ENCODE measurements at places on chromosomes 7 and 10.

DNA sequence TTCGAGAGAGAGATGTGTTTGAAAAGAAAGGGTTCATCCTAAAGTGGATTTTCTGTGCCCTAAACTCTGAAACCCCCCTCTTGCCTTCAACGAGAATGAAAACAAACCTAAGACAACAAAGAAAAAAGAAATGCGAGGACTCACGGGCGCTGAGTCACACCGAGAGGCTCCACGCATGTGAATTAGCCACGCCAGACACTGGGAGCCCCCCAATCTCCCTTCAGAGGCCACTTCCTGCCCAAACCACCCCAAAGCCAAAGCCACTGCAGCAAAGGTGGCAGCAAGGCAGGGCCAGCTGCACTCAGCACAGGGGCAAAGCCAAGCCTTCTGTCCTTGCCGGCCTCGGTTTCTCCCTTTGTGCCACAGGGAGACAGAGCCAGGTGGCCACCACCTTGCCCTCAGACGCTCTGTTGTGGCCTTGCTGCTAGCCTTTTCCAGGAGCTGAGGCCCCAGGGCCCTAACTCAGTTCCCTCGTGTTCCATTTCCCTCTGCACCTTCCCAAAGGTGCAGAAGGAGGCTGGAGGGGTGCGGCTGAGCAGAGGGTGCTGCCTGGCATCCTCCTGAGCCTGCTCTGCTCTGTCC lies 93.3 kb downstream of the FAM53B start:
- DNase-seq = no peak

DNA sequence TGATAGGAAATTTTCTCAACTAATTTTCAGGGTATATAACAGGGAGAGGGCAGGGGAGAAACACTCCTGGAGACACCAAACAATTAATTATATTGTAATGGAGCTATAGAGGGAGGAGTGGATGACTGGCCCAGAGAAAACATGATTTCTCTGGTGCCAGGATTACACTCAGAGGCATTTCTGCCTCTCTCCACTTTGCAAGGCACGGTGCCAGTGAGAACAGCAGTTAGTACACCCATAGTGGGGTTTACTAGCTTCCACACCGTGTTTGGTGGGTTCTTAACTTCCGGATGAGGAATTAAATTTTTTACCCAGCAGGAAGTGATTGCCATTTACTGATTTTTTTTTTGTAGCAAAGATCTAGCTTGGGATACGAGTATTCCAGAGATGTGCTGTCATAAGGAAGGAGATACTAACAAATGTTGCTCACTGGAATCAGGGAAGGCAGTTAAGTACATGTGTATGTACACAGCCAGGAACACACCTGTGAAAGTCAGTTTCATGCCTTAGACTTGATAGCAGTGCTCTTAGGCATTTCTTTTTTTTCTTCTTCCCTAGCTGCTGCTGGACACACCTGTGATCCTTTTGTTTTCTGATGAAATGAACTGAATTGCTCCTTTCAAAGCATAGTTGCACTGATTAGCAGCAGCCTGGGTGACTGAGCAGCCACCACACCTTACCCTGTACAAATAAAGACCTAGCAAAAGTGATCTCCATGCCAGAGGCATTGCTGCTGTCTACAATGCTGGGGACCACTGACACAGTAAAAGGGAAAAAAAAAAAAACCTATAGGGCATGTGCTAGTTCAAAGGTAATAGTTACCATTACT lies 58.1 kb downstream of the POLL start:
- no peak for DNase-seq

DNA sequence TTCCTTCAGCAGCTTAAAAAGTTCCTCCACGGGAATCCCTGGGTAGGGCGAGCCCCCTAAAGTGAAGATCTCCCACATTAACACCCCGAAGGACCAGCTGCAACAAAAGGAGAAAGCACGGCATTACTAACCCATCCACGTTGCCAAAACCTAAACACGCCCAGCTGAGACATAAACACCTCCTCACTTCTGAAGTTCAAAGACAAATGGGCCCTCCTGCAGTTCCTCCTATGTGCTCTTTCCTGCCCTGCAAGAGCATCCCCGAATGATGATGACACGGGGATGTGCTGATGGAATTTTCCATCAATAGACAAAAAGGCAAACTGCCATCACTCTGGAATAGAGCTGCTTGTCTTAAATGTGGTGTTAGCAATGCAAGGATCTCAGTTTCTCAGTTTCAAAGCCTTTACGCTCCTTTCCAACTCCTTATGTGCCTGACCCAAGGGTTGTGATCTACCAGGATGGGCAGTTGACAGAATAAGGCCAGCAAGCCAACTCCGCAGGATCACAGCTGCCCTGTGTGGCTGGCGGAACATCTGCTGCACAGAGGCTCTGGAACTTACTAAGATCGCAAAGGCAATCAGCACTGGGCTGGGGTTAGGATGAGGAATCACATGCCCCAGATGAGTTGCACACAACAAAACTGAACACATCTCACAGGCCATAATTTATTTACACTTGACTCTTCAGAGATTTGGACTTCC lies 112.7 kb downstream of the FGFR2 start:
- DNase-seq = no peak

- DNase-seq = no peak
Measured at GRCh38 chr10:110461088-110461487, 36.6 kb upstream of the DUSP5 start.

DNA sequence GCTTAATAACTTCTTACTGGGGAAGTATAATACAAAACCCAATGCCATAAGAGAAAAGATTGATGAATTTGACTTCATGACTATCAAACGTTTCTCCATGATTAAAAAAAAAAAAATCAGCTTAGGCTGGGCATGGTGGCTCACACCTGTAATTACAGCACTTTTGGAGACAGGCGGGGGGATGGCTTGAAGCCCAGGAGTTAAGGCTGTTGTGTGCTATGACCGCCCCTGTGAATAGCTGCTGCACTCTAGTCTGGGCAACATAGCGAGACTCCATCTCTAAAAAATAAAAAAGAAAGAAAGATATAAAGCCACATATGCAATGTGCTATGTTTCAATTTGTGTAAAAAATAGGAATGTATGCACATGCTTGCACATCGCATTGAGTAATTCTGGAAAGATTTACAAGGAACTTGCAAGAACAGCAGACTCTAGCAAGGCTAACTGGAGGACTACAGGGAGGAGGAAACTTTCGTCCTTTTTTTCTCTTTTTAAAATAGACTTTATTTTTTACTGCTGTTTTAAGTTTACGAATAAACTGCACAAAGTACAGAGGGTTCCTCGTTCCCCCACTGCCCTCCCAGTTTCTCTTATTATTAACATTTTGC lies 10.3 kb upstream of the RARRES2 start:
- no peak for DNase-seq

DNA sequence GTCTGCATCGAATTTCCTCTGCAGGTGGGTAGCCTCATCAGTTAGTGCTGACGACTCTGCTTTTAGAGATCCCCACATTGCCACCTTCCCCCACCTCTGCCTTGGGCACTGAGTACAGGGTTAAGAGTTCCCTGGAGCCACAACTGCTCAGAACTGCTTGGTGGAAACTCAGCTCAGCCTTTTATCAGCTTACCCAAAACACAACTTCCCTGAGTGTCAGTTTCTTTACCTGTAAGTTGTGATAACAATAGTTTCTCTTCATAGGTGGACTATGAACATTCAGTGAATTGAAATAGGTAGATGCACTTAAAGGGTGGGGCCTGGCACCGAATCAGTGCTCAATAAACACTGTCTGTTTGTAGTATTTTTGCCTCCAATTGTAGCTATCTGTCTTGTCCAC lies 11.3 kb downstream of the ASB13 start:
- DNase-seq = no peak

GRCh38 chr10:58954178-58954577 lies 222.3 kb upstream of the PHYHIPL start:
- DNase-seq = no peak

DNA sequence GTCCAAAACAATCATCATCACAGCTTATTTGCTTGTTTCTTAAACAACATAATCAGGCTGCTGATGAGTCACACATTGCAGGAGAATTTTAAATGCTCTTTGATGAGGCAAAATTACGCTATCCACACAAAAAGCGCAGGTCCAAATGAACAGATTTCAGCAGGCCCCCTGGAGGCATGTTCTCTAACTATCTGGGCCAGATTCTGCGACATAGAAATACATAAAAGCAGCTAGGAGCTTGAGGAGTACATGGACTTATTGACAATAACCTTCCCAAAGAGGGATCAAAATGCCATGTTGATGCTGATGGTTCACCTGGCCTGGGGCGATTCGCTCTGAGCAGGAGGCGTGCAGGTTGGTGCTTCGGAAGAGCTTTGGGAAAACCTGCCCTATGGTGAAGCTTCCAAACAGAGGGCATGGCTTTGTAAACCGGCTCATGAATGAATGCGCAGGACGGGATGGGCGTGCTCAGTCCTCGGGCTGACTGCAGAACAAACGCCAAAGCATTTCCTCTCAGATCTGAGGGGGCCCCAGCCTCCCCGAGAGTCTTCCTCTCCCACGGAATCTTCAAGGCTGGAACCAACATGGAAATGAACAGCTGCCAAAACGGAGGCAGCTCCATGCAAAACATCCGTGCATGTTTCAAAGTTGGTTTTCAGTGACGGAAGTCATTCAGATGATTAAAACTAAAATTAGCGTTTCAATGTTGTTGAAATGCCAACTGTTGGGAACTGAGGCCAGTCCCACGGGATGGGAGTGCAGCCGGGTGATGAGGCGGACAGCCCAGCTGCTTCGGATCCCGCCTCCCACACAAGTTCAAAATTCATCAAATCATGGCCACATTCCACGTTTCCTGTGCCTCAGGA lies 179.6 kb downstream of the TCERG1L start:
- no peak for DNase-seq
